ENCODE measurements at places on chromosomes 2 and 18.
A peak's percentile ranks its signal among the peaks of the same experiment; 100 is the strongest.

GRCh38 chr2:110113961-110114591 is 1.5 kb downstream of the MALL start:
- DNase-seq, result peak; percentile 88

- DNase-seq, result no peak
These were observed 7.6 kb upstream of the ONECUT2 start for GRCh38 chr18:57427429-57428201.

DNA sequence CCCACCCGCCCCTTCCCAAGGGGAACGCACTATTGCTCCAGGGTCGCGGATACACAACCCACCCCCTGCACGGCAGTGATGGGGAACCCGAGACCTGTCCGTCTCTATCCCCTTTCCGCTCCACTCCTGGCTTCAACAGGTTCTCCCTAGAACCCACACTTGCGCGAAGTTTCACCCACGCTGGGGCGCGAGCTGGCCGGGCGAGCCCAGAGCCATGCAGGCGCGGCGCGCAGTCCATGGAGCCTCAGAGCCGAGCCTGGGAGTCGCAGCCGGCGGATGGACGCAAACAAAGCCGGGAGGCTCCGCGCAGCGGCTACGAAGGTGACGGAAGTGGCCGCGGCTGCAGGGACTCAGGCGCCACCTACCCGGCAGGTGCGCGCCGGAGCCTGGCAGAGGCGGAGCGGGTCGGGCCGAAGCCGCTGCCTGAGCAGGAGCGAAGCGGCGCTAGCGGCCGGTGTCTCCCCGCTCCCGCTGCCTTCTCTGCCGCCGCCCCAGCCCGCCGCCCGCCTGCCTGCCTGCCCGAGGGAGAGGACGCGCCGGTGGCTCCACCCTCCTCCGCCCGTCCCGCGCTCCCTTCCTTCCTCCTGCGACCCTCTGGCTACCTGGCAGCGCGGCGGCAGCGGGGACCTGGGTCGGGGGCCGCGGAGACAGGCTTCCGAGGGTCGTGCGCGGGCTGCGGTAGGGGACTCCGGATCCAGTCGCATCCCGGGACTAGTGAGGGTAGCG is 14.0 kb downstream of the ALPG start:
- peak; percentile 35 for DNase-seq

DNA sequence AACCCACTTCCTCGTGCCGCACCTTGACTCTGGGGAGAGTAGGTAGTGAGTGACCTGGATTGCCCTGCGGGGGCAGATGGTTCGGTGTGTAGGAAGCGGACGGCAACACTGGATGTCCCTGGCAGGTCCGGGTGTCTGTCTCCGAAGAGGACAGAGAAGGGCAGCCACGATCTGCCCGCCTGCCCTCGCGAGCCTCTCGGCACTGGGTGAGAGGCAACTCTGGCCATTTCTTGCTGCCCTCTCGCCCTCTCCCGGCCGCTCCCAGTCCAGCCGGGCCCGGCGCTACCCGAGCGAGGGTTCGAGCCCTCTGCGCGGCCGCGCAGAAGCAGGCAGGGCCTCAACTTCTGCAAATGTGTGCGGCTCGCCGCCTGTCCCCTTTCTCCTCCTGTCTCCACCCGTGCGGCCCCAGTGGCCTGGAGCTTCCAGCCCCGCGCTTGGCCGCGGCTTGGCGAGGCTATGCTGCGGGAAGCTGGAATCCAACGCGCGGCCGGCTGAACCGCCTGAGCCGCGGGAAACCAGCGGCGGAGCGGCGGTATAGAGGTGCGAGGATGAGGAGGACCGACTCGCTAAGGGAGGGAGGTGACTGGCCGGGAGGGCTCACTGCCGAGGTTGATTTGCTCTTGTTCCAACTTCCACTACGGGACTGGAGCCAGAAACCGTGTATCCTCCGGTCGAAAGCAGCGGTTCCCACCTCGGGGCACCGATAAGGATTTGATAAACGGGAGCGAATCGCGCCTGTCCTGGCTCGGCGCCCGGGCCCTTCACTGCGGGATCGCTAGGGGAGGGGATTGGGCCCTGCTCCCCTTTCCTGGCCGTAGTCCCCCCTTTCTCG is 1.5 kb downstream of the EPAS1 start:
- DNase-seq, result peak; percentile 49

DNA sequence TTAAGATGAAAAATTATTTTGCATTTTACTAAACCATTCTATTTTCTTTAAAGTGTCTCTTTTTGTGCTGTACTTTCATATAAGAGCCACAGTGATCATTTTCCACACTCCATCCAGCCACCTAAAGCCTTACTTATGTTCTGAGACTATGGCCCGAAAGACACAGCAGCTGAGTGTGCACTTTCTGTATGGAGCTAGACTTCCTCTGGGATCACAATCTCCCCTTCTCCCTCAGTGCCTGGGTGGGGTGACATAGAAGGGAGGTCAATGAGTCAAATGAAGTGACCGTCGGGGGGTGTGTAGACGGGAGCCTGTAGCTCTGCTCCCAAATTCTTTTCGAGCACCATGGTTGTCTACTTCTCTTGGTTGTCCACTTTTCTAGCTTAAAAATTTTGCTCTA is 97.8 kb upstream of the ARL4C start:
- DNase-seq, result no peak

DNA sequence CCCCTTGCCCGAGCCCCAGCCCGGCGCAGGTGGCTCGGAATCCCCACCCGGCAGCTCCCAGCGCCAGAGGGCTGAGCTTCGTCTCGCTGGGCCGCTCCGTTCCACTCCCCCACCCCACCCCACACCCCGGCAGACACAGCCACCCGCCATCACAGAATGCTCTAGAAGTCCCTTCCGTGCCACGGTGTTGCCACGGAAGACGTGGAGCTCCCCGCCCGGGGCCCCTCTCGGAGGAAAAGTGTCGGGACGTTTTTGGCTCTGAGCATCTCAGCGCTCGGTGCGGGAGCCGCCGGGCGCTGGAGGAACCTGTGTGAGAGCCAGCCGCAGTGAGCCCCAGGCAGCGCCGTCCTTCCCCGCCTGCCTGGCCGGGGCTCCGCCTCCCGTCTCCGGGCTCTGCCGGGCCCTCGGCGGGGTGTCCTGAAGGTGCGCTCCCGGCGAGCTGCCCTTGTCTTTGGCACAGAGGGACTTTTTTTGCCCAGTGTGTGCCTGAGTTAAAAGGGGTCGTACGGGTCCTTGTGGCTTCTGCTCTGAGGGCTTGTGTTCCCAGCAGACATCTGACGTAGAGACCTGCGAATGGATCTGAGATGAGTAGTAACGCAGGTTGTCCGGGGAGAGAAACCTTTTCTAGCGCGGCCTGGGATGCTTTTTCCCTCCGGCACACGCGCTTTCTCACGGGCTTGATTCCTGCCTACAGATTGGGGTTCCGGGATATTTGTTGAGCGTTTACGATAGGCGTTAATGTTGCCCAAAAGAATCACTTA is 1.8 kb downstream of the ZCCHC2 start:
- DNase-seq, result peak; percentile 72

- DNase-seq, result peak; percentile 65
These were observed 88.7 kb downstream of the THADA start for GRCh38 chr2:43507137-43507536.

DNA sequence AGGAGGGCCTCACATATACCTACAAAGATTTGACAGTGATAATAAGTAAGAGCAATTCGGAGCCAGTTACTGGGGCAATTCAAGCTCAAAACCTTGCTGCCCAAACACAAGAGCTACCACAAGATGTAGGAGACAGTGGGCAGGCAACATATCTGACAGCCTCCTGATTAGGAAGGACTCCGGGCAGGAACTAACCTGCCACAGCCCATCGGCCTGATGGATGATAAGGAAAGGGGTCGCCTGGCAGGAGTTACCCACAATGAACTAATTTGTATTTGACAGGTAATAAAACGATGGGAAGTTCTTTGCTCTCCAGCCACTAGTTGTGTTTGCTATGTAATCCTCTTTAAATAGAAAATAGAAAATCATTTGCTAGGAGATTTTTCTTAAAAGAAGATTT is 100.2 kb downstream of the ARHGAP15 start:
- no peak for DNase-seq

DNA sequence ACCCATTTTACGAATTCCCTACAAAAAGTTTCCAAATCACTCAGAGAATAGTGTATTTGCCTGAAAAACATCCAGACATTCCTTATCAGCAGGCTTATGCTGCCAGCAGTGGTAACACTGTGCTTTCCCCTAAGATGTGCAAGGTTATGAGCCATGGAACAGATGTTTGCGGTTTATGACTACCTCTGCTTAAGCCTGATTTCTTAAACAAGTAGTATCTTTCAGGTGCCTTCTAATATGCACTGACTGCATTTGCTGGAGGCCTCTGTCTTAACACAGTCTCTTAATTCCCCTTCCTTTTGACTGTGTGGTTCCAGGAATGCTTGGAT is 54.8 kb downstream of the CDC42EP3 start:
- no peak for DNase-seq

GRCh38 chr2:67142071-67142470 is 255.1 kb upstream of the ETAA1 start:
- DNase-seq, result no peak

- DNase-seq, result peak; percentile 67
These were observed 91.0 kb upstream of the CCBE1 start for GRCh38 chr18:59787998-59788790.

DNA sequence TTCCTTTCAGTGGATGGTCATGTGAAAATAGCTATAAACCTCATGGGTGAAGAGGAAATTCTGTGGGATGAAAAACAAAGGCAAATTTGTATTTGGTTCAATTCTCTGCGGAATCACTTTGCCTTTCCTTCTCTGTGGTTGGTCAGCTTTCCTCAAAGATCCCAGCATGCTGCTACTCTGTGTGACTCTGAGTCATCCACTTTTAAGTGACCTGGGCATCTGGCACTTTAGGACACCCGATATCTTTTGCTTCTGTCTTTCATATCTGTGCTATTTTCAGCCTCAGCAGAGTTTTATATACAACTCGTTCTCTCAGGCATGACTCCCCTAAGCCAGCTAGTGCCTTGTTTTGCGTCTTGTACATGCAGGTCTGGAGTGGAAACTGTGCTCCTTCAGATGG is 217.0 kb upstream of the PIEZO2 start:
- no peak for DNase-seq

GRCh38 chr2:15810477-15811150 is 129.7 kb upstream of the MYCN start:
- no peak for DNase-seq

DNA sequence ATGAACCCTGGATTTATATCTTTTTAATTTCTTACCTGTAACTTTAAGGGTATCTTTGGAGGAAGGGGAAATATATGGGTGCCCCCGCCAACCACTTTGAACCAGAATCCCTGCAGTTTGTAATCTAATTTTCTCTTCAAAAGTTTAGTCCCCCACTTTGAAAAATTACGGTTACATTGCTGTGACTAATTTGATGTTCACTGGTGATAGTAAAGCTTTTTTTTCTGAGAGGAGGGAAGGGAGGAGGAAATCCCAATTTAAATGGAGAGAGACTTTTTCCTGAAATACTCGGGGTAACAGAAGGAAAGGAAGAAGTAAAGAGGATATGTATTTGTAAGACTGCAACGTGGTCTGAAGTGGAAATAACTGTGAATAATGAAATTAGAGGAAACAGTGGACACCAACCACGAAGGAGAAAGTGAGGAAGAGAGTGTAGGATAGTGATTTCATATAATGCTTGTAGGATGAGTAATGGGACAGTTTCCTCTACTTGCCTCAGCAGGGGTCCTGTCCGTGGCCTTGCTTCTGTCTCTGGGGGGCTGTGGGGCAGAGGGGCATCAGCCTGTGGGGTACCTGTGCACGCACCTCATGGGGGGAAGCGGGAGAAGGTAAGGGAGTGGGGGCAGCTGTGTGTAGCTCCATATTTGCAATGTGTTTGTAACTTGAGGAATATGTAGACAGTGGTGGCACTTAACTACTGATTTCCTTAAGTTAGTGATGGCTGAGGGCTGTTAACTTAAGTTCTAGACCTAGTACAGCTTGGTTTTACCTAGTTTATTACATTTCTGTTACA is 161.1 kb downstream of the LTBP1 start:
- DNase-seq, result no peak

DNA sequence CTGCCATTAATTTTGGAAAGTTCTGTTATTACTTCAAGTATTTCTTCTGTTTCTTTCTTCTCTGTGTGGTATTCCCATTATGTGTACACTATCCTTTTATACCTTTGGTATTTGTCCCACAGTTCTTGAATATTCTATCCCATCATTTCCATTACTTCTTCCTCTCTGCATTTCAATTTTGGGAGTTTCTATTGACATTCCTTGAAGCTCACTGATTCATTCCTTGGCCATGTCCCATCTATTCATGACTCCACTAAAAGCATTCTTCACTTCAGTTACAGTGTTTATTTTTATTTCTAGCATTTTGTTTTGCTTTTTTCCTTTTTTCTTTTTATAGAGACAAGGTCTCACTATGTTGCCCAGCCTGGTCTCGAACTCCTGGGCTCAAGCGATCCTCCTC is 30.3 kb downstream of the PROC start:
- DNase-seq, result no peak

GRCh38 chr2:151887164-151887563 is 58.9 kb upstream of the ARL5A start:
- DNase-seq, result no peak

DNA sequence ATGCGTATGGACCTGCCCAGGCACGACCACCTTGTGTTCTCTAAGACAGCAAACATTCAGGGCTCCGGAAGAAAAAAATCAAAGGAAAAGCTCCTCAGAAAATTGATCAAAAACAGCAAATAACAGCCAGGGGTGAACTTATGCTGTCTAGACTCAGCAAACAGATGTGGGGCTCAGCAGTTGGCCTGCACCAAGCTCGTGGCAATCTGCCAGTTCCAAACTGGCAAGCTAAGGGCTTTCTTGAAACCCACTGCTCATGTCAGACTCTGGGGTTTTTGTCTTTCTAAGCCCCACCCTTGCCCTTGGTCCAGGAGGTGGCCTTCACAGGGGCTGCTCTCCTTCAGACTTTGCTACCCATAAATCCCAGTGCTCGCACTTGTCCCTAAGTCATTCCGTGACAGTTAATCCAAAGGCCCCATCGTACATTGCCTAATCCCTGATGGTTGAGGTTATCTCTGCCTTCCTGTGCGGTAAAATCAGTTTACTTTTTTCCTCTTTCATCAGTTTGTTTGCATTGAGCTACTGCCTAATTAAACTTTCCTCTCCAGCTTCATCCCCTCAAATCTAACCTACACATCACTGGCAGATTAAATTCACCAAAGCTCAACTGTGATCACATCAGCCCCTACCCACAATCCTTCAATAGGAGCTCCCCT is 408.0 kb downstream of the LRATD1 start:
- no peak for DNase-seq

DNA sequence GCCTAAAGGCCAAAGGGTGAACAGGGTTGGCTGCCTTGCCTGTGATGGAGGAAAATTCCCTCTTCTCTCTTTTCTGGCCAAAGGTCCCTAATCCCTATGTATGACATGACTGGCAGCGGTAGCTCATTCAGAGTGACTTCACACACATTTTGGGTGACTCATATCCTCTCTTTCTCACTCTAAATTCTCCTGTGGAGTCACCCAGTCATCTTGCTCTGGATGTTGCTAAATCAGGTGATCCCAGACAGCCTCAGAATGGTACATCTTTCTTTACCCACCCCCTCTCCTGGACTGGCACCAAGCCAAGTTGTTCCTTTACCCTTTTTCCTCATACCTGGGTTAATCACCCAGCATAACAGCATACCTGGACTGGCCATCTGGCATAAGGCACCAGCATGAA is 77.2 kb downstream of the NEURL3 start:
- peak; percentile 99 for DNase-seq
